ENCODE measurements at places on chromosomes 1 and 21.
A peak's percentile ranks its signal among the peaks of the same experiment; 100 is the strongest.

DNA sequence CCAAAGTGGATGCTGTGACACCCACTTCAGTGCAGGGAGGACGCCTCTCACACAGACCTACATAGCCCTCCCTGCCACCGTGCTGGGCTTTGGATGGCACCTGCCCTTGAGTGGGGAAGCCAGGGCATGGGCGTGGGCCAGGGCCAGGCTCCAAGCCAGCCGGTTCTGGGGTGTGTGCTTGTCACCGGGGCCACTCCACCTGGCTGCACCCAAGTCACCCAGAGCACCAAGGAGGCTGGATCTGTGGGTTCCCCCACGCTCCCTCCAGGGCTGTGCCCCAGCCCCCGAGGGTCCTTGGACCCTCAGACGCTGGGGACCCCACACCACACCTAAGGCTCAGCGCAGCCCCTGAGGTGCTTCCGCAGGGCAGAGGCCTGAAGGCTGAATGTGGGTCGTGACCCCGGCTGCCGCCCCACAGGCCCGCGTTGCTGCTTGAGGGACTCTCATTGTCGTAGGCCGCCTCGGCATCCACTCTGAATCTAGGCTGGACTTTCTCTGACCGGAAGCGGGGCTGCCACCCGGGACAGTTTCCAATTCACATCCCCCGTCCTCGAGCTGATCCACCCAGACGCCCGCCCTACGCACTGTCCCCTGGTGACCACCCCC, 1.5 kb downstream of the MXRA8 start:
- no peak for DNase-seq

GRCh38 chr1:35316264-35316663, 47.8 kb downstream of the ZMYM4 start:
- no peak for DNase-seq

DNA sequence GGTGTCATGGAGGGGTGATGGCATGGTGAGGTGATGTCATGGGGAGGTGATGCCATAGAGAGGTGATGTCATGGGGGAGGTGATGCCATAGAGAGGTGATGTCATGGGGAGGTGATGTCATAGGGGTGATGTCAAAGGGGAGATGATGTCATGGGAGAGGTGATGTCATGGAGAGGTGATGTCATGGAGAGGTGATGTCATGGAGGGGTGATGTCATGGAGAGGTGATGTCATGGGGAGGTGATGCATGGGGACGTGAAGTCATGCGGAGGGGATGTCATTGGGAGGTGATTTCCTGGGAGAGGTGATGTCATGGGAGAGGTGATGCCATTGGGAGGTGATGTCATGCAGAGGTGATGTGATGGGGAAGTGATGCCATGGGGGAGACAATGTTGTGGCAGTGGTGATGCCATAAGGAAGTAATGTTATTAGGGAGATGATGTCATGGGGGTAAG, 92.1 kb upstream of the C1orf174 start:
- no peak for DNase-seq

DNA sequence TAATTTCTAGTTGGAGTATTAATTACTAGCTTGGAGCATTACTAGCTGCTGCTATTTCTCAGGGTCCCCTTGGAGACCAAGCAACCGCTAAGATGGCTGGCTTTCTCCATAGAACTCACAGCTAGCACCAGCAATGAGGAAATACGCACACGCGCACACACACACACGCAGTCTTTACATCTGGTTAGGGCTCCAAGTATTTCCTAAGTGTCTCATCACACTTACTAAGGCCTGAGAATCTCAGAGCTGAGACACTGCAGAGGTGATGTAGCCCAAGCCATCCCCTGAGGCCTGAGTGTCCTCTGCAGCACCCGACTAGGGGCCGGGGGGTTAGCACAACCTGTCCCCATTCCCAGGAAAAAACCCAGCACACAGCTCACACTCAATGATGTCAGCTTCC, 42.5 kb downstream of the ITPKB start:
- DNase-seq: no peak

DNA sequence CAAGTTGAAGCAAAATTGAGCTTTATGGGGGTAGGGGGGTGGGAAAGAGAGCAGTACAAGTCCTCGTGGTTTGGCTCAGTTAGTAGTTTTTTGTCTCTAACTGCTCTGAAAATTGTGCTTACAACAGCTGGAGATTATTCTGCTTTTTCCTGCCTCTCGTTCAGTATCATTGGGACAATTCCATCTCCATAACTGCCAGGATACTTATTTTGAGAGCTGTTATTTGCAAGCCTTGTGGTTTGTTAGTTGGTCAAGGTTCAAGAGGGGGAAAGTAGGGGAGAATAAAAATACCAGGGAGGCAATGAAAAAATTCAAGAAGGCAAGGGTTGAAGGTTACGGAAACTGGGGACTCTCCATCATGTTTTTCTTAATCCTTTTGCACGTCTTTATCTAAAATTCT, 811.8 kb upstream of the ADGRL2 start:
- no peak for DNase-seq

- peak; percentile 55 for DNase-seq
These were observed 14.4 kb upstream of the CD101 start for GRCh38 chr1:116987256-116987555.

GRCh38 chr21:45125357-45125756, 51.0 kb downstream of the ADARB1 start:
- DNase-seq: no peak

- no peak for DNase-seq
These were observed 46.5 kb downstream of the SNRPE start for GRCh38 chr1:203907901-203908300.

DNA sequence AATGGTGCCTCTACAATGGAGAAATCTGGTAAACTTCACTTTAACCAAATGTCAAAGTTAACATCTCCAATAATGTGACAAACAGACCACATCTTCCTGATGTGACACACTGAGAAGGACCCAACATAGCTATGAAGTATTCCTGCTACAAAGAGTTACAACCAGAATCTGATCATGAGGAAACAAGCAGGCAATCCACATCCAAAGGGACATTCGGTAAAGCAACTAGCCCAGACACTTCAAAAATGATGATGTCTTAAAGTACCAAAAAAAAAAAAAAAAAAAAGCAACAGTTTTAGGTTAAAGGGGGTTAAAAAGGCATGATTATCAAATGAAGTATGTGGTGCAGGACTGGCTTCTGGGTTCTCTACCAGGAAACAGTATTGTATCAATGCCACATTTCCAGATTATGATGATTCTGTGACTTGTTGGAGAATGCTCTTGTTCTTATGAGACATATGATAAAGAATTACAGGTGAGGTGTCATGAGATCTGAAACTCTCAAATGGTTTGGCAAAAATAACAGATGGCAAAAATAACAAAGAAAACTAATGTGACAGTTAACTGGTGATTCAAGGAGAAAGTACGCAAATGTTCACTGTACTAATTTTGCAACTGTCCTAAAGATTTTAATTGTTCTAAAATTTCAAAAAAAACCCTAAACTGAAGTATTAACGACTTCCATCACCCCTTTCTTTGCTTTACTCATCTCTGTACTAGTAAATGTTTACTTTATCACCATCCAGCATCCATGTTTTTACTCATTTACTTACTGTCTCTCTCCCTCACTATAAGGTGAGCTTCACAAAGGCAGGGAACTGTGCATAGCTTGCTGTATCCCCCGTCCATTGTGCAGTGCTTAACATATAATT, 2.8 kb downstream of the CD58 start:
- DNase-seq: no peak

GRCh38 chr1:28266920-28267322, 7.6 kb downstream of the SESN2 start:
- DNase-seq: no peak

GRCh38 chr1:234295068-234295467, 78.2 kb upstream of the COA6 start:
- no peak for DNase-seq

GRCh38 chr21:31987696-31988095, 114.9 kb downstream of the HUNK start:
- DNase-seq: no peak

- no peak for DNase-seq
These were observed 67.7 kb downstream of the MACF1 start for GRCh38 chr1:39272027-39272797.

DNA sequence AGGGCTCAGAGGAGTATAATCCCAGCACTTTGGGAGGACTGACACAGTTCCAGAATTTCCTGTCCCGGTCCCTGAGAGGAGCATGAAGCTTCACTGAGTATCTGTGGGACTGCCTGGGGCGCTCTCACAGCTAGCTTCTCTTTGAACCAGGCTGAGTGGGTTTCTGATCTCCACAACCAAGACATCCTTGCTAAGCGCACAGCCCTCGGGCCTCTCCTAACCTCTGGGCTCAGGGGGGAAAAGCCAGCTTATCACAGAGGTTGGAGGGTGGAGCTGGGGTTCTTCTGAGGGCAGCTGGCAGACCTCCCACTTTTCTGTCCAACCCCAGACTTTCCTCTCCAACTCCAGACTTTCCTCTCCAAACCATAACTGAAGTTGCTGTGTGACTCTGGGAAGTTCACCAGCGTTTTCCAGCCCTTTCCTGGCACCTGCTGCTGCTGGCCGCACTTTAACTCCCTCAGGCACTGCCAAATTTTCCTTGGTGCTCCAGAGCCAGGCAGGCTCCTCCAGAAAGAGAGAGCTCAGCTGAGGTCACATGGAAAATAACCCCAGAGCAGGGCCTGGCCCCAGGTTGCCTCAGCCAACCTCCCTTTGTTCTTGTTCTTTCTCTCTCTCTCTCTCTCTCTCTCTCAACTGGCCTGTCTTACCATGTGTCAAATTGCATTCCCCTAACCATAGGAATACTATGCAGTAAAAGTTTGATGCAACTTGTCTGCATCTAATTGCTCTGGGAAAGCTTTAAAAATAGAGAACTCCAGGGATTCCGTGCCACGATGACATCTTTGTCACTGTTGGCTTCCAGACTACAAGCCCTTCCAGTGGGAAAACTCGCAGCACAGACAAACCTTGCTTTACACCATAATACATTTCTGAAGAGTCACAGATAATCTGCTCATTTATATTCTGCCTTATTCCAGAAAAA, 49.5 kb downstream of the OLFML2B start:
- no peak for DNase-seq

- DNase-seq: no peak
These were observed at the start of gene CTSS for GRCh38 chr1:150765296-150765976. Gene CTSS, minus strand, starts transcription at chr1:150765778. Its CDS starts 1,015 bp downstream, at chr1:150764763.

- DNase-seq: no peak
These were observed 5.9 kb upstream of the MARCKSL1 start for GRCh38 chr1:32341971-32342370.

- DNase-seq: no peak
These were observed 69.7 kb downstream of the CC2D1B start for GRCh38 chr1:52296345-52296744.

DNA sequence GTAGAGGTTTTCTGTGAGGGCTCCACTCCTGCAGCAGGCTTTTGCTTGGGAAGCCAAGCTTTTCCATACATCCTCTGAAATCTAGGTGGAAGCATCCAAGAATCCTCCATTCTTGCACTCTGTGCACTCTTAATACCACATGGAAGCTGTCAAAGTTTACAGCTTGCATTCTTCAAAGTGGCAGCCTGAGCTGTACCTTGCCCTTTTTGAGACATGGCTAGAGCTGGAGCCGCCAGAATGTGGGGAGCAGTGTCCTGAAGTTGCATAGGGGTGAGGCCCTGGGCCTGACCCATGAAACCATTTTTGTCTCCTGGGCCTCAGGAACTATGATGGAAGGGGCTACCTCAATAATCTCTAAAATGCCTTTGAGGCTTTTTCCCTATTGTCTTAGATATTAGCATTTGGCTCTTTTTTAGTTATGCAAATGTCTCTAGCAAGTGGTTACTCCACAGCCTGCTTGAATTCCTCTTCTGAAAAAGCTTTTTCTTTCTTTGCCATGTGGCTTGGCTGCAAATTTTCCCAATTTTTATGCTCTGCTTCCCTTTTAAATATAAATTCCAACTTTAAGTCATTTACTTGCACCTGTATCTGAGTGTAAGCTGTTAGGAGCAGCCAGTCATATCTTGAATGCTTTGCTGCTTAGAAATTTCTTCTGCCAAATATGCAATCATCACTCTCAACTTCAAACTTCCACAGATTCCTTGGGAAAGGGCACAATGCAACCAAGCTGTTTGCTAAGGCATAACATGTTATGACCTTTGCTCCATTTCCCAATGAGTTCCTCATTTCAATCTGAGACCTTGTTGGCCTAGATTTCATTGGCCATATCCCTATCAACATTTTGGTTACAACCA, 92.1 kb upstream of the ARTN start:
- DNase-seq: no peak

DNA sequence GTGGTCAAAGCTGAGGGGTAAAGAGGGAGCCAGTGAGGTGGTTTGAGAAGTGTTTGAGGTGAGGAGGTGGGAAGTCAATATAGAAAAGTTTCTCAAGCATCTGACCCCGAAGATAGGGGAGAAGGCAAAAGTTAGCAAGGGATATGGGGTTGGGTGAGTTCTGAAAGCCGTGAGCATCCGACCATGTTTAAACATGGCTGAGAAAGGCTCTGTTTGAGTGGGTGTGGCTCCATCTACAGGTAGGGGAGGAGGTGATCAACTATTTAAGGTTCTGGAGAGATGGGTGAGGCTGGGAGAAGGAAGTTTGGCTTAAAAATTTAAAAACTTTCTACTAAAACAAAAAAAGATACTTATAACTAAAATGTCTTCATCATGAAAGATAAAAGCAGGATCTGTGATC, 273.8 kb downstream of the KCNJ6 start:
- DNase-seq: no peak

DNA sequence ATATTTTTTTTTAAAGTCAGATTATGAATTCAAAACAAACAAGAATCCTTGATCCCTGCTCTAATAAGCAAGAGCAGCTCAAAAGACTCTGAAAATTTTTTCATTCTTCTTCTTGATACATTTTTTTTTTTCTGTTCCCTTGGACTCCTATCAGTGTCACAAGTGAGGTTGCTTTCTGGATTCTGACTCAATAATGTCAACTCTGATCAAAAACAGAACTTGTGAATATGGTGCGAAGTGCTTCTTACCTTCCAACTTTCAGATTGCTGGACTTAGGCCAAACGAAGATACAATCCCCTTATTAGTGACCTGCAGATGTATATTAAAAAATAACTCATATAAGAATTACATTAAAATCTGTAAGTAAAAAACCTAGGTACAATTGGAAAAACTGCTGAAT, 136.1 kb downstream of the GPATCH2 start:
- no peak for DNase-seq

DNA sequence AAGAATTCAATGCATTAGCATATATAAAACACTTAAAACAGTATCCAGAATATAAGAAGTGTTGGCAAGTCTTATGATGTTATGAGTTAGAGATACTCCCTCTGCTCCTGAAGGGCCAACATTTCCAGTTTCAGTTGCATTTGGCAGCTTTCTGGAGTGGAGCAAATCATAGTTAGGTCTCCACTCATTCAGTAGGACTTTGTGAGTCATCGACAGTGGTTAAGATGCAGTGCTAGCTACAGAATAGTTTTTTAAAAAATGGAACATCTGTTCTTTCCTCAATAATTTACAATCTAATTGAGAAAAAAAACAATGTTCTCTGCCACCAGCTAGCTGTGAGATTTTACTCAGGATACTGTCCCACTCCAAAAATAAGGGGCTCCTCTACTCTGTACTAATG, 389.1 kb downstream of the HLX start:
- DNase-seq: no peak

DNA sequence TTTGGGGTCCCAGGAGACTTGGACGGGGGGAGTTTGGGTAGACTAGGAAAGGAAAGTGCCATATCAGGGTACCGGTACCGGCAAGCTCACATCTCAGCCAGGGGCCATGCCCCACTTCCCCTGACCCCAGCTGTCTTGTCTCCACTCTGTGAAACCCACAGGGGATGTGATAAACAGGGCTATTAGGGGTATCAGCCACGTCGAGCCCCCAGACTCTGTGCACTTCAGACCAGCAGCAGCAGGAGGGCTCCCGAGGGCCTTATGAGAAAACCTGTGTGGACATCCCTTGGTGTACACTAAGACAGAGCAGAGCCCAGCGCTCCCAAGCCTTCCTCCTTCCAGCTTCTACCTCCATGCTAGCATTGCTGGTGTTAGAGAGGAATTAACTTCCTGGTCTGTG, 46.3 kb downstream of the TNNT2 start:
- no peak for DNase-seq

Data from T-helper 1 cell (primary cell).